ENCODE measurements at places on chromosomes 1 and 21.

DNA sequence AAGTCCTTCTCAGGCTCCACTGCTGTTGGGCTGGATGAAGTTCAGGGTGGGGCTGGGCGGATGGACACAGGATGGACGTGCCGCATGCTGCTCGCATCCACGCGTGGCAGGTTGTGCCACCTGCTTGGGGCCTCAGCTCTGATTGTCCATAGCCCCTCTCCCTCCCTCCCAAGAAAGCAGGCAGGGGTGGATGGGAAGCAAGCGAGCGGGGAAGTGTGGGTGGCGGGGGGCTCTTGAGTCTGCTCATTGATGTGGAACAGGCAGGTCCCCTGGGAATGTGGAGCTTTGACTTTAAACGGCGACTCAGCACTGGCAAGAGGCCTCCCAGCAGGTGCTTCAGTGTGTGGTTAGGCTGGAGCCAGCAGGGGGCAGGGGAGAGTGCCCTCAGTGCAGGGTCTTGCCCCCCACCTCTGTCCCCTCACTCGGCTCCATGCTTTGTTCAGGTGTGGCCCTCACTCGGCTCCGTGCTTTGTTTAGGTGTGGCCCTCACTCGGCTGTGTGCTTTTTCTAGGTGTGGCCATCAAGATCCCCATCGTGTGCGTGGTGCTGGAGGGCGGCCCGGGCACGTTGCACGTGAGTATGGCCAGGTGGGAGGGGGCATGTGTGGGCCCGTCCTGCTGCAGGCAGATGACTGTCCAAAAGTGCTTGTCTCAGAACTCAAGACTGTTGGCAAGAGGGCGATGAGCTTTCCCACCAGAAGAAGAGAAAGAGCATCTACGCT is 23.9 kb downstream of the TRPM2 start:
- no peak for DNase-seq

- DNase-seq: no peak
Measured at GRCh38 chr1:13699510-13699909, 478 bp upstream of the PRDM2 start.

- DNase-seq: no peak
Measured at GRCh38 chr1:93081716-93082115, 2.6 kb downstream of the MTF2 start.

DNA sequence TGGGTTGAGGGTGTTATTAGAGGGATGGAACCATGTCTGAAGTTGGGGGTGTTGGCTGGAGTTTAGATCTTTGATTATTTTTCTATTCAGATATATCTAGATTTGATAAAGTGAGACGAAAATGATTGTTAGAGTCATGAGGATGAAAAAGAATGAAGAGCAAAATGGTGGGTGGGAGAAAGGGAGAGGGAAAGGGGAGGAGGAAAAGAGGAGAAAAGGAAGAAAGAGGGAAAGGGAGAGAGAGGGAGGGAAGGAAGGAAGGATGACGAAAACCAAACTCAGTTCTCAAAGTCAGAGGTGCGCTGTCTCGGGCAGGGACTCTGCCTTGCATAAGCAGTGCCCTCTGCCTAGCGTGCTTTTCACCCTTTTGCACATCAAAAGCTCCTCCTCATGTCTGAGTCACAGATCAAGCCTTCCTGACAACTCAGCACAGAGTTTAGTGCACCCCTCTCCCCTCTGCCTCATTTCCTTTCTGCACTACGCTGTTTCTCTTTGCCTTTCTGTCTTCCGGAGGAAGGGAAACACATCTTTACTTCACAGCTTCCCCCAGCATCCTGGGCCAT is 225.8 kb upstream of the PROX1 start:
- DNase-seq: no peak

GRCh38 chr1:186858923-186859322 is 30.2 kb downstream of the PLA2G4A start:
- no peak for DNase-seq

DNA sequence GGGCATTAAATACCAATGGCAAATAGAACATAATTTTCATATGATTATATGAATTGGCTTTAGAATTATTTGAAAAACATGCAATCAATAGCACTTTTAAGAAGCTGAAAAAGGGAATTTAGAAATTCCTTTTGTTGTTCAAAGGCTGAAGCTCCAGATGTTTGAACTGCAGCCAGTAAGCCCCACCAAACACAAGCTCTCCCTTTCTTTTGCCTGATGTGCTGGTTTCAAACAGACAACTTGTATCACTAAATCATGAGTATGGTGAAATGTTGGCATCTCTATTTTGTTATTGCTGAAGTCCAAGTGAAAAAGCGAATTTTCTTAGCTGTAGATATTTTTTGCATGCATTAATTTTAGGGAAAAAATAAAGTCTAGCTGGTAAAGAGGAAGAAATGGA is 27.5 kb upstream of the NCAM2 start:
- no peak for DNase-seq
